G401 (cell line): ENCODE measurements at places on chromosomes 12 and 14. TPM values are rescaled to one million over a fixed set of nuclear protein-coding genes. Genes with fewer than 3 reads are reported as not detected.

GRCh38 chr12:96401076-96401871 lies 1.0 kb upstream of the CDK17 start:
- DNase-seq = peak; percentile 34

DNA sequence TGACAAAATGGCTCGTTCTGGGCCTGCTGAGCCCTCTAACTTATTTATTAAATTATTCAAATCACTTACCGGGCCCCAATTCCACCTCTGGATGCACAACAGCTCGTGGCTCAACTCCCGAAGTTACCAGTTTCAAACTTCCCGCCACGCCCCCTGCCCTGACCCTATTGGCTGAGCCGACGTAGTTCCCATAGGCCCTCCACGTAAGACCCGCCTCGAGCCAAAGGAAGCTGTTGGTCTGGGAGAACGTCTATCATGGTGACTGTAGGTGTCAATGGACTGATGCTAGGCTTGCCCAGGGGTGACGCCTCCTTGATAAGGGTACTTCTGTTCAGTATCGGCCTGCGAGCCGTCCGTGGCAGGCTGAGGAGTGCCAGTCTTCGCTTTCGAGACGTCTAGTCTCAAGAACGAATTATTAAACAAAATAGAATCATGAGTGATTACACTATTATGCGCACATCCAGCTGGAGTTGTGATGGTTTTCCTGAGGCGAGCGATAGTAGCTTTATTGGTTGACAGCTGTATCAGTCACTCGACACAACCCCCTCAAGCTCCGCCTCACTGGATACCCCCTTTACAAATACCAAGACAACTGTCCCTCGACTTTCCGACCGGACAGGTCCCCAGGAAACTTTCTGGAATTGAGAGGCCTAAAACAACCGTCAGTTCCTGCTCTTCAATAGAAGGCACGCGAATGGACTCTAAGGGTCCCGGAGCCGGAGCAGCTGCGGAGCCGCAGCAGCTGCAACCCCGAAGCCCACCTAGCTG lies at the start of gene CDCA3:
Gene CDCA3, minus strand, starts transcription at position 134 of the 768 bp plus-strand sequence. CDS start 334 bp downstream, outside the sequence.
- peak; percentile 99 for DNase-seq

DNA sequence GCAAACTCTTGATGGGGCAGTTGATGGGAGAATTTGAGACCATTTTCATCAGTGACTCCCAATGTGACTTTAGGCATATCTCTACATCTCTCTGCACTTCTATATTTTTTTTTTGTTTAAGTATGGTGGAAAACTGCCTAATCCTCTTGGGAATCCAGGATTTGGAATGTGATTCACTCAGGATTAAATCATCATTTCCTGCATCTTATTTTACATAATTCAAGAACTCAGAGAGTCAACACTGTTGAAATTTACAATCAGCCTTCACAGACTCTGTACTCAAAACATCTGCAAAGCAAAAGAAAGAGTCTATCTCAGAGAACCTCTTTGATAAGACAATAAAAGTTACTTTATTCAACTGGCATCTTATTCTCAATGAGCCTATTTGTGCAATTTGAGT lies 260.7 kb upstream of the NOS1 start:
- DNase-seq = no peak

- DNase-seq = no peak
These were observed 22.7 kb downstream of the TRMT5 start for GRCh38 chr14:60958146-60958545.

- no peak for DNase-seq
These were observed 71.3 kb downstream of the PRIMA1 start for GRCh38 chr14:93716746-93717667.

GRCh38 chr14:103361867-103362266 lies 23.3 kb upstream of the MARK3 start:
- no peak for DNase-seq

DNA sequence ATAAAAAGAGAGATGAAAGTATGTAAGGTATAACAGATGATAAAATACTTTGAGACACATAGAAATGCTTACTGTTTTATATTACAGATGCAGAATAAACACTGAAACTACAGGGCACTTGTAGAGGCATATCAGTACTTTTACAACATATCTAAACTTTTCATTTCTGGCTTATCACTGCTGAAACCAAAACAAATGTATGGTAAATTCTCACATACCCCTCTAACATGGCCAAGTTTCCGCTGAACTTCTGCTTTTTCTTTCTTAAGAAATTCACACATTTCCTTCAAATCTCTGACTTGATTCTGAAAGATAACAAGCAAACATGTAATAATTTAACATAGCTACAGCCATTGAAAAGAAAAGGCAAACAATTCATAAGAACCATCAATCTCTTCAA lies 33.3 kb upstream of the C12orf50 start:
- DNase-seq = no peak

DNA sequence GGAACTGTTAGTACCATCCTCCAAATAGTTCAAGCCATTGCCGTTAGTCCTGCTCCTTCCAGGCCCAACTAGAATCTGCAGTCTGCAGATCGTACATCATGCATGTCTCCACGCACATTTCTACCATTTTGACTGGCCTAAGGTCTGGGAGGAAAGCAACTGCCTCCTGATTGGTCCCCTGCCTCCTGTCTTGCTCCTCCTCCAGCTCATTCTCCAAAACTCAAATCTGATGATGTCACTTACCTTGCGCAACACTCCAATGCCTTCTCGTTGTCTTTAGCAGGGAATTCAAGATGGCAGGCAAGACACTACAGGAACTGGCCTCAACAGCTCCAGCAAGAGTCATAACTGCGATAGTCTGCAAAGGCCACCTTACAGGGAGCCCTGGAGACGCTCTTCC lies 9.7 kb upstream of the HCAR1 start:
- DNase-seq = no peak

The KLRB1 gene
- not detected in 2 replicates for total RNA-seq

GRCh38 chr12:126534495-126534894 lies 1469.3 kb downstream of the AACS start:
- DNase-seq = peak; percentile 6

The ANO6 gene
- 13.2 and 25.8 TPM in 2 replicates for total RNA-seq

The CAPZA3 gene
- not detected in 2 replicates for total RNA-seq

The ZFP36L1 gene
- 7.8 and 28.6 TPM in 2 replicates for total RNA-seq

- no peak for DNase-seq
These were observed 89.5 kb upstream of the BCL2L14 start for GRCh38 chr12:11981121-11981733.

The SYNDIG1L gene
- total RNA-seq = not detected in 2 replicates
